Osteocyte (in vitro differentiated cells): ENCODE measurements at places on chromosomes 13 and 19. TPM values are rescaled to one million over a fixed set of nuclear protein-coding genes. Genes with fewer than 3 reads are reported as not detected.

The PARP4 gene
- total RNA-seq: 31.5 and 35.5 TPM in 2 replicates

The SLC39A3 gene
- 36.5 and 41.2 TPM in 2 replicates for total RNA-seq

GRCh38 chr19:18776288-18776594 lies 14.9 kb downstream of the COMP start:
- no peak overlapping the region for H3K4me3 ChIP-seq
- H3K27ac ChIP-seq: no peak overlapping the region
- no peak for DNase-seq
- H3K36me3 ChIP-seq: no peaks in the 10 kb centered on the region
- H3K27me3 ChIP-seq: no peaks in the 10 kb centered on the region
- peaks cover 6% of the 10 kb centered on the region for H3K4me1 ChIP-seq

The ZNF772 gene
- 10.4 and 10.8 TPM in 2 replicates for total RNA-seq

The ZNF723 gene
- total RNA-seq: not detected in 2 replicates

DNA sequence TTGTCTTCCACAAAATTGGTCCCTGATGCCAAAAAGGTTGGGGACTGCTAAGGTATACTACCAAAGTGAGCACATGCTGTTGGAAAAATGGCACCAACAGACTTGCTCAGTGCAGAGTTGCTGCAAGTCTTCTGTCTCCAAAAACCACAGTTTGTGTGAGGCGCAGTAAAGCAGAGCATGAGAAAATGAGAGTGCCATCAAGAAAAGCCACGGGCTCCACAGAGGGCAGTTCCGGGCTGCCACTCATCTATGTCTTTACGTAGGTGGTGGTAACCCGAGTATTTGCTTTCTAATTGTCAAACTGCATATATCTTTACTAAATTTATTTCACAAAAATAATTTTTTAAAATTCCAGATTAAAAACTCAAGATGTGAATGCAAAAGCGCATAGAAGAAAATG lies 123.8 kb downstream of the RNF17 start:
- H3K36me3 ChIP-seq: peaks cover 25% of the 10 kb centered on the region
- no peak for DNase-seq
- no peak overlapping the region for H3K4me3 ChIP-seq
- no peaks in the 10 kb centered on the region for H3K4me1 ChIP-seq
- H3K27ac ChIP-seq: no peak overlapping the region

DNA sequence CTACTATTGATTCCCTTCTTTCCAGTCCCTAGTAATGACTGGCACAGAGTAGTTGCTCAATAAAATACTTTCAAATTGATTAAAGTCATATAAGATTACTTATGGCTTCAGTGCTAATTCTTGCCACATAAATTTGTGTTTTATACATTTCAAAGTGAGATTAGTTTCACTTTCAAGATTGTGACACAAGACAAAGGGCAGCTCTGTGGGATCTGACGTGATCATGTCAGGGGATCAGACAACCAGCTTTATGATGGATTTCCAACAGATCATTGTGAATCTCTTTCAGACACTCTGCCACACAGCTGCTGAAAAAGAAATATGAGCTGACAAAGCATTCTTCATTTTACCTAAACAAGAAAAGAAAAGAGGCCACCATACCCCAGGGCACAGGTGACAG lies 73.4 kb upstream of the POMP start:
- no peak for DNase-seq
- peaks cover 21% of the 10 kb centered on the region for H3K4me1 ChIP-seq
- H3K36me3 ChIP-seq: no peaks in the 10 kb centered on the region

DNA sequence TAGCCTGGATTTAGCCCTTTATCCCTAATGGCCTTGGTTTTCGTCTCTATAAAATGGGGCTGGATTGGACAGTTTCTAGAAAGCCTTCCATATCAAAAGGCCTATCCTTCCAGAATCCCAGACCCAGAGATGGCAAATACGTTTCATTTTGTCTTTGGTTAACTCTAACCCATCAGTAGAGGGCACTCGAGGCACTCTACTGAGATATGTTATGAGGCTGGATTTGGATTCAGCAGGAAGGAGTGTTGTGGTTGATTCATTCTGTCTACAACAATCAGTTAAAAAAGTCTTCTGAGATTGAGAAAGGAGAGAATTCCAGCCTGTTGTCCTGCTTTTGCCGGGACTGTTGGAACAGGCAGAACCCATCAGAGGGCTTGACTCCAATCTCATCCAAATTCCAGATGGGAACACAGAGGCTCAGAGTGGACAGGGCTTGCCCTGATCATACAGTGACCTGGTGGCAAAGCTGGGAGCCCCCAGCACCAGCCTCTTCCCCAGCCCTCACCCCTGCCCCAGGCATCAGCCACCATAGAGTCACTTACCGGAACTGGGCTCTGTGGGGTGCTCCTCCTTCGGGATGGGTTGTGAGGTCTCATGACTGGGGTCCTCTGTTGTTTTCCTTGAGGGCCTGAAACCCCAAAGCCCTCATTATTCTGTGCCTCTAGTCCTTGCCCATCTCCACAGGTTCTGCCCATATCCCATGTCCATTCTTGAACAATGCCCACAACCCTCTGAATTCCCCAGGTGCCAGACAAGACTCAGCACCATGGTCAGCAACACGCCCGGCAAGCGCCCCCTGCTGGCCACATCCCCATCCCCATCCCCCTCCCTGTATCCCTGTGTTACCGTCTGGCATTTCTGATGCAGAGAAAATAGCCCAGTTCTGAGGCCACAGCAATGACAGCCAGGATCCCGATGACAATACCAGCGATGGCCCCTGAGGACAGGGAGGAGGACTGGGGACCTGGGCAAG lies 12.3 kb upstream of the ZNF180 start:
- no peak for DNase-seq
- no peaks in the 10 kb centered on the region for H3K4me1 ChIP-seq
- no peaks in the 10 kb centered on the region for H3K36me3 ChIP-seq
- H3K4me3 ChIP-seq: no peak overlapping the region
- no peak overlapping the region for H3K27ac ChIP-seq

- no peak overlapping the region for H3K27ac ChIP-seq
- no peak overlapping the region for H3K4me3 ChIP-seq
- DNase-seq: no peak
- H3K27me3 ChIP-seq: no peaks in the 10 kb centered on the region
Measured at GRCh38 chr19:583968-584239, 5.8 kb upstream of the HCN2 start.

The CEACAM8 gene
- not detected in 2 replicates for total RNA-seq

DNA sequence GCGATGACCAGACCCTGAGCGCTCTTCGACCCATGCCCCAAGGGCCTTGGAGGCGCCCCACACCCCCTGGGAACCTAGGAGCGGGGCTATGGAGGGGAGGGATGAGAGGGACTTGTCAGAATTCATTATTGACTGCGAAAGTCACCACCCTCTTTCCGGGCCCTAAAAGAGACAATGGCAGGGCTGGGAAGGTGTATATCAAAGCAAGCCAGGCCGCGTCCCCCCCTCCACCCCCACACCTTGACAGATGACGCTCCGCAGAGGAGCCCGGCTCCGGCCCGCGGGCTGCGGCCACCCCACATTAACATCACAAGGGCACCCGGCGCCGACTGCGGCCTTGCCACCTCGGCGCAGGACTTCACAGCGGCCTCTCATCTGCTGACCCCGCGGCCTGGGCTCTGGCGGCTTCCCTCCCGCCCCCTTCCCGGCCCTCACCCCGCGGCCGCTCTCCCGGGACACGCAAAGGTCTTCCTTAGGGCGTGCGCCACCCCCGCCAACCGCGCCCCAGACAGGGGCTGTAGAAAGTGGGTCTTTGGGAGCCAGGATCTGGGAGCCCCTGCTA lies 2.4 kb downstream of the CDX2 start:
- no peak overlapping the region for H3K27ac ChIP-seq
- H3K27me3 ChIP-seq: peaks cover 85% of the 10 kb centered on the region
- H3K4me3 ChIP-seq: no peak overlapping the region
- peak; percentile 82 for DNase-seq
- H3K4me1 ChIP-seq: peaks cover 18% of the 10 kb centered on the region
- H3K36me3 ChIP-seq: no peaks in the 10 kb centered on the region

DNA sequence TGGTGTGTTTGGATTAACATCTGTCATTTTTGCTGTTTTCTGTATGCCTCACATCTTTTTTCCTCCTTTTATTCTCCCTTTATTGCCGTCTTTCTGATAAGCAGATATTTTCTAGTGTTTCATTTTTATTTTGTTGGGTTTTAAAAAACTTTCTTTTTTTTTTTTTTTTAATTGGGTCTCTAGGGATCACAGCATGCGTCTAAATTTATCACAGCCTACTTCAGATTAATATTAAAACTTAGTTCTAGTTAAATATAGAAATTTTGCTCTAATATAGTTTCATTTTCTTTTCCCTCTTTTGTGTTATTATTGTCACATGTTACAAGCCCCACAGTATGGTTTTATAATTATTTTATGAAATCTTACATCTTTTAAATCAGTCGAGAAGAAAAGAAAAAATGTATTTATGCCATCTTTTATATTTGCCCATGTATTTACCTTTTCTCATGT lies 52.7 kb downstream of the SIPA1L3 start:
- H3K4me1 ChIP-seq: peaks cover 29% of the 10 kb centered on the region
- H3K27me3 ChIP-seq: no peaks in the 10 kb centered on the region
- H3K27ac ChIP-seq: peak overlapping the region; percentile 52
- H3K36me3 ChIP-seq: peaks cover 8% of the 10 kb centered on the region
- H3K4me3 ChIP-seq: no peak overlapping the region
- DNase-seq: no peak

DNA sequence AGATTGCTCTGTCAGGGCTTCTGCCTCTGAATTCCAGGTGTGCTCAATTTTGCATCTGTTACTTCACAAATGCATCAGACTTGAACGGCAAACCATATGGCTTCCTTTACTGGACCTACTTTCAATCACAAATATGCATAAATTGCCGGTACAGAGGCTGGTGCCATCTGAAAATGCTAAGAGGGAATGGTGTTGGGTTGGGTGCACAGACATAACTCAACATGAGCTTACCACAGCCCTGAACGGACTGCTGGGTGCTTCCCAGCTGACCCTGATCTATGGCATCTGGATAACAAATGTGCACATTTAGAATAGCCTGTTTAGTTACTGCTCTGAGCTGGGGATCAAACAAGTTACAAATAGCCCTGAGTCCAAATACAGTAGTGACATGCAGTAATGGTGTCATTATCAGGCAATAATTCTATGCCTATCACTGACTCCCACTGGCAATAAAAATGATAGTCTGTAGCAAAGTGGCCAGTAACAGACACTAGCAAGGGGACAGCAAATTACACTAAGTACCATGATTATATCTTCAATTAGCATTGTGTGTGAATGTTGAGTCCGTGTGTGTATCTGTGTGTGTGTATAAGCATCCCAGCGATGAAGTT lies 927.3 kb downstream of the DIAPH3 start:
- H3K27ac ChIP-seq: no peak overlapping the region
- H3K36me3 ChIP-seq: no peaks in the 10 kb centered on the region
- no peak overlapping the region for H3K4me3 ChIP-seq
- no peaks in the 10 kb centered on the region for H3K27me3 ChIP-seq
- DNase-seq: no peak

GRCh38 chr13:98742961-98743360 lies 9.5 kb downstream of the SLC15A1 start:
- H3K27ac ChIP-seq: no peak overlapping the region
- H3K36me3 ChIP-seq: no peaks in the 10 kb centered on the region
- H3K27me3 ChIP-seq: peaks cover 6% of the 10 kb centered on the region
- H3K4me1 ChIP-seq: no peaks in the 10 kb centered on the region

- H3K27me3 ChIP-seq: no peaks in the 10 kb centered on the region
- H3K4me3 ChIP-seq: no peak overlapping the region
- peak overlapping the region; percentile 56 for H3K27ac ChIP-seq
- no peaks in the 10 kb centered on the region for H3K36me3 ChIP-seq
- peaks cover 30% of the 10 kb centered on the region for H3K4me1 ChIP-seq
- DNase-seq: no peak
Measured at GRCh38 chr13:109348519-109349258, 437.7 kb downstream of the IRS2 start.

DNA sequence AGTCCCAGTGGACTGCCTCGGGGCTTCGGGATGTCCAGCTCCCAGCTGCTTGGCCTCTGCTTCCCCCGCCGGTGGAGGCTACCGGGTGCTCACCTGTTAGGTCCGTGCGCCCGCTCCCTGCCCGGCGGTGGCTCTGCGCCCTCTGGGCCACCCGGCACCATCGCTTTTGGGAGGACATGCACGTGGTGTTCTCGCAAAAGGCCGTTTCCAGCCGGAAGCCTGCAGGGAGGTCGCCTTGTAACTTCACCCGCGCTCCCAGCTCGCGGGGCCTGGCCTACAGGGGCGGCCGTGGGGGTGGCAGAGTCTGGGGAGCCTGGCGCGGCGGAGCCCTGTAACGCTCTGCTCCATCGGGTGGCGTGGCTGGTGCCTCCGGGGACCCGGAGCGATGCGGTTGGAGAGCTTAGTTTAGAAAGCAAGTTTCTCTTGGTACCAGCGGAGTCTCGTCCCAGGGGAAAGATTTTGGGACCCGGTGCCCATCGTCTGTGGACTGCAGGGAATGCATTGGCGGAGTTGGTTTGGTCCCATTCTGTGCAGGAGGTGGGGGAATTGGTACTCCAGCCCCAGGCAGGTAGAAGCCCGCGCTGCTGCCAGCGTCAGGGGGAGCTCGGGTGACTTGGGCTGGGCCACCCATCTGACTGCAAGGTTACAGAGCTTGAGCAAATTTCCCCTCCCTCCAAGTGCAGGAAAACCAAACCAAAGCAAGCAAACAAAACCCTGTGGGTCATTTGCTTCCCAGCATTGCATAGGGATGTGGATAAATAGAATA lies 673 bp downstream of the SPATA13 start:
- H3K4me3 ChIP-seq: peak overlapping the region; percentile 79
- H3K27me3 ChIP-seq: no peaks in the 10 kb centered on the region
- DNase-seq: no peak
- no peaks in the 10 kb centered on the region for H3K36me3 ChIP-seq
- peaks cover 35% of the 10 kb centered on the region for H3K4me1 ChIP-seq

The KIR2DL3 gene
- not detected in 2 replicates for total RNA-seq

DNA sequence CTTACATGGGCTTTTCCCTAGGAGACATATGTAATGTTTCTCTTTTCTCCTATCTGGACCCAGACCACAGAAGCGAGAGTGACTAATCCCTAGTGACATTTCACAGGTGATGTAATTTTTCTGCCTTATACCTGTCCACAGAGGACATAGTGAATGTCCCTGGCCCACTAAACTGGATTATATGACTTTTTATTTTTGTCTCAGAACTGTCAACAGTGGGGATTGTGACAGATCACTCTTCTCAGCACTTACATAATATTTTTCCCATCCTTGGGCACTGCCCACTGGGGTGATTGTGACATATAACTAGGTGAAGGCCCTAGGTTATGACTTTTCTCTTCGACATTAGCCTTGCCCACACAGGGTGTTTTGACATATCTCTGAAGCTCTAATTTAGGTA lies 7.9 kb upstream of the ZNF726 start:
- no peak for DNase-seq
- no peak overlapping the region for H3K27ac ChIP-seq
- no peak overlapping the region for H3K4me3 ChIP-seq
- H3K4me1 ChIP-seq: no peaks in the 10 kb centered on the region

The ZNF557 gene
- 13.5 and 13.6 TPM in 2 replicates for total RNA-seq
